Activated CD4-positive, alpha-beta T cell treated with anti-CD3 and anti-CD28 coated beads for 48 hours (primary cell): ENCODE measurements at places on chromosomes 2 and 18.

DNA sequence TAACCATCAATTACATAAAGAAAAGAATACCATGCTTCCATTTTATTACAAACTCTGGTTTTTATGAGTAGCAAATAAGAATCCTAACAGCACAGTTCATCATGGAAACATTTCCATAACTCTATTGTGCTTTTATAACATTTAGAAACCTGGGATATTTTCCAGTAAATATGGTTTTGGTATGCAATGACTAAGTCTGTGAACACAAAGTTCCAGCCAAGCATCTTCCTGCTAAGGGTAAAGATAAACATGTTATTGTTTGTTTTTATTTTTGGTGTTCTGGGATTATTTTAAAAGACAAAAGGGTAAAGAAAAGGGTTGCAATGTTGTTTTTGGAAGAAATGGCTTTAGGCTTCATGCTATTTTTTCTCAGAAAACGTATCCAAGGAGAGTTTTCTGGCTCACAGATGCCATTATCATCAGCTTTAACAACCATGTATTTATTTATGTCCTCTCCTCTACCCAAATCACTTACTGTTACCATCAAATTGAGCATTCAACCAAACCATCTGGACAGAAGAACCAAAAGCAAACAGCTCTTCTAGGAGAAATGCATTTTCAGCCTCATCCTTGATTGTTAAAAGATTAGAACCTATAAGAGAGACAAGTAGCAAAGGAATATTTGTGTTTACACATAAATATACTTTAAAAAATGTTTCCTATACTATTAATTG, 116.0 kb downstream of the PLA2R1 start:
- DNase-seq: no peak

DNA sequence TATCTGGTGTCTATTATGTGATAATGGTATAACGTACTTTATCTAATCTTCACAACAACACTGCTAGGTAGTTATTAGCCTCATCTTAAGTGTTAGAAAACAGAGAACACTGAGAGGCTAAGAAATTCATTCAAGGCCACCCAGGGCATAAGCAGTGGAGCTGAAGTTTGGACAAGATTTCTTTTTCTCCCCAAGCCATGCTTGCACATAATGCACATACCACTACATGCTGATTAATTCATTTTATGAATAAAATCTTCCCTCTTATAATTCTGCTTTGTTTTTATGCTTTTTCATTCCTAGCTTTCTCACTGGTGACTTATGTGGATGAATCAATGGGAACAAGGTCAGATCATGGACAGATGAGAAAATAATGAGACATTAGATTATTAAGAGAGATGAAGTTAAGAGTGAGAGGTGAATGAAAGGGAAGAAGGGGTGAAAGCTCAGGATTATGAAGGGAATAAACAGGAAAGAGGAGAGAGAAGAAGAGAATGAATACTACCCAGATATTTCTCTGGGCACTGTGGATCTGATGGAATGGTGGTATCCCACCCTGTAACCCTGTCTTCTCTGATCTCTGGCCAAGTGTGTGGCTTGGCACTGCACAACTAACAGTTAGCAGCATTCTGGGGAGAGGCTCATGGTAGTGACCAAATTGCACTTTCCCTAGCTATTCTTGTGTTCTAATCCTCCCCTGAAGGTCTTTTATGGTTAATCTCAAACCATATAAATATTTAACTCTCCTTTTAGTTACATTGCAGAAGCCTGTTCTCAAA, 17.7 kb upstream of the GALNT3 start:
- no peak for DNase-seq

DNA sequence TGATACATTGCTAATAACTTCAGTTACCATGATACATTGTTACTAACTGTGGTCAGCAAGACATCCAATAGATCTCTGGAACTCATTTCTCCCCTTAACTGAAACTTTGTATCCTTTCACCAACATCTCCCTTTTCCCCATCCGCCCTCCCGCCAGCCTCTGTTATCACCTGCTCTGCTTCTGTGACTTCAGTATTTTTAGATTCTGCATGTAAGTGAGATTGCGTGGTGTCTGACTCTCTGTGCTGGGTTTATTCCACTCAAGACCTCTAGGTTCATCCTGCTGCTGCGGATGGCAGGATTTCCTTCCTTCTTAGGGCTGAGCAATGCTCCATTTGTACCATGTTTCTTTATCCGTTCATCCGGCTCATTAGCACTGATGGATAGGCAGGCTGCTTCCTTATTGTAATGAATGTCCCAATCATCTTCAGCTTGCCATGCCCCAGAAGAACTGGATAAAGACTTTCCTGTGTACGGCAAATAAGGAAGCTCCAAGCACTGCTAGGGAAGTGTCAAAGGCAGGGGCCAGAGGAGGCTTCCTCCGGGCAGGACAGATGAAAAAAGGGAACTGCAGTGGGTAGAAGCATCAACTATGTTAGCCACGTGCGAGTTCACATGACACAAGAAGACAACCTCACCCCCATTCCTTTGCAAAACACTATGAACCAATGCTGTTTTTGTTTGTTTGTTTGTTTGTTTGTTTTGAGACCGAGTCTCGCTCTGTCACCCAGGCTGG, 113.4 kb downstream of the EIPR1 start:
- DNase-seq: no peak

- DNase-seq: no peak
Measured at GRCh38 chr2:65212619-65213018, 15.0 kb upstream of the ACTR2 start.

DNA sequence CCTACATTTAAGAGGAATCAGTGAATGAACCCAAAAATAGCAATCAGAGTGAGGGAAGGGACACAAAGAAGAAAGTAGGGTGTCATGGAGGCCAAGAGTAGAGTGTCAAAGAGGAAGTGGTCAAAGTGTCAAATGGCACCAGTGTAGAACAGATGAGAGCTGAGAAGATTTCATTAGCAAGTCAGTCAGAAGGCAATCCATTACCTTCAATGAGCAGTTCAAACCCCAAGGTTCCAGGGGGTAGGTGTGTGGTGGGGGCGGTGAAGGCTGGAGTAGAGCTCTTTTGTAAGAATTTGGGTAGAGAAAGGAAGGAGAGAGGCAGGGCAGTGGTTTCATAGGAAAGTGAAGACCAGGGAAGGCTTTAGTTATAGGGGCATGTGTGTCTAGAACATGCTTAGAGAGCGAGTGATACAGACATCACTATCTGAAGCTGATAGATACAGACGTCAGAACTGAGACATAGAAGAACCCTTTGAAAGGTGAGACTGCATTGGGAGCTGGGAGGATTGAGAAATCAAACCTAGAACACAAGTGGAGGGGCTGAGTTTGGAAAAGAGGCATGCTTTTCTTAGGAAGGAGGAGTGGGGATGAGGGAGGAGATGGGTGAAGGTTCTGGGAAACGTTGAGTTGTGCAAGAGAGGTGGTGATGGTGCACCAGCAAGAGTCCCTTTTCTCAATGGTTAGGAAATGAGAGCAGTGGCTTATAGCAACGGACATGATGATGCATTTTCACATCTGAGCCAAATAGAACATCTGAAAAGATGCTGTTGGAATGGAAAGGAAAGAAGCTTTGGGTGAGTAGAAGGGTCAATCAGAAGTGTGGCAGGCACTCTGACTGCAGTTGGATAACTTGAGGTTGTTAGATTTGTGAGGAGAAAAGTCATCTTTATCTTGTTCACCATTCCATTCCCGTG, 48.9 kb upstream of the IL1RL1 start:
- no peak for DNase-seq

DNA sequence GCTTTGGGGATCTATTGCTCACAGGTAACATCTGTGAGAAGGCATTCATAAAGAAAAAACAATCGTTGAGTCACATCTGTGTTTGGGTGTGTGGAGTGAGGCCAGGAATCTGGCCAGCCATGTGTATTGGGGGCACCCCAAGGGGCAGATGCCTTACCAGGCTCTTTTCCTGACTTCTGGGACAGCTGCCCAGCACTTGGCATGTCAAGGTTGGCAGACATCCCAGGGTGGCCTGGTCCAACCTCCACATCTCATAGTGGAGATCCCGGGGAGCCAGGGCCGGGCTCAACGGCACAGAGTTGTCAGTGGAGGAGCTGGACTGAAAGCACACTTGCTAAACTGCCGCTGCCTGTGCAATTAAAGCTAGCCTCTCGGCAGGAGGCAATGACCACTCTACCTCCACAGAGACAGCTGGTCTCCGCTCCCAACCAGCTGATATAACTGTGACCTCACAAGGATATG, 75.3 kb upstream of the MGAT4A start:
- DNase-seq: no peak

DNA sequence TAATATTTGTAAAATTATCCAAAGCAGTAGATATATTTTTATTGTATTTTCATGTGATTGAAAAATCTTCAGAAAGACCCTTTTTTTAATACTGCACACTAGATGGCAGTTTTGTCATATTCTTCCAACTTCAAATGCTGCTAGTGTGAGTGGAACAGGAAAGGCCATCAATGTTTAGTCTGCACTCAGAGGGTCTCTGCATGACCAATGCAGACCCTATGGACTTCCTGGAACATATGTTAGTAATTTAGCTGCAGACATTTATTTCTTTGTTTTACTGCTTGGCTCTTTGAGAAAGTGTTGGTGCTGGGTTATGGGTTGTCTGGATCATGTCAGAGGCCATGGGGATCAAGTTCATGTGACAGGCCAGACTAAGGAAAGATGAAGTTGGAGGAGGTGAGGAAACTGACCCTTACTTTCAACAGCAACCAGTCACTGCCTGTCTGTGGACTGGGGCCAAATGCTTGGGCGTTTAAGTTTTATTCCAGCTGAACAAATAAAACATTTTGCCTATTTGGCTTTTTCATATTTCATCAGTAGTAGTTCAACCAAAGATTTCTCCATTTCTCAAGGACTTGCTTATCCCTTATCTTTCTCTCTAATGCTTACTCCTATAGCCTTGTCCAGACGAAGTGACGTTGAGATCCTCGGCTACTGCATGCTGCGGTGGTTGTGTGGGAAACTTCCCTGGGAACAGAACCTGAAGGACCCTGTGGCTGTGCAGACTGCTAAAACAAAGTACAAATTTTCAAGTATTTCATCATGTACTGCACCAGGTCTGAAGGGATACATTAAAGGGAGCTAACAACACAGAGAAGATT, 84.8 kb downstream of the VRK2 start:
- DNase-seq: no peak

DNA sequence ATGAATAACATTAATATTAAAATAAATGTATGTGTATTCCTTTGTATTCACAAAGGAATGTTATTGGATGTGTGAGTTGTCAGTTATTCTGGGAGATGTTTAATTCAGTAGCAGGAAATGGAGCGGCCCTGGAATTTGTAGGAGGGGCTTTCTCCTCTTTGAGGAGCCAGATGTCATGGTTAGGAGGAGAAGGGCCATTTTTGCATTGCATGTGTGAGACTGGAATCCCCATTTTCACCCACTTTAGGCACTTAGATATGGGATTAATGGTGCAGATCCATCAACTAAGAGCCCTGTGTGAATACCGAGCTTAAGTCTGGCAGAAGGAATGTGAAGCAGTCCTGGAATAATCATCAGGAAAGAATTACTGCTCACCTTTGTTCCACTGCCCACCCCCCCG, 439.2 kb downstream of the PARD3B start:
- DNase-seq: no peak

- DNase-seq: no peak
Measured at GRCh38 chr18:56089612-56090258, 501.7 kb upstream of the TCF4 start.

GRCh38 chr18:75090336-75090735, 118.6 kb downstream of the PTGR3 start:
- no peak for DNase-seq

DNA sequence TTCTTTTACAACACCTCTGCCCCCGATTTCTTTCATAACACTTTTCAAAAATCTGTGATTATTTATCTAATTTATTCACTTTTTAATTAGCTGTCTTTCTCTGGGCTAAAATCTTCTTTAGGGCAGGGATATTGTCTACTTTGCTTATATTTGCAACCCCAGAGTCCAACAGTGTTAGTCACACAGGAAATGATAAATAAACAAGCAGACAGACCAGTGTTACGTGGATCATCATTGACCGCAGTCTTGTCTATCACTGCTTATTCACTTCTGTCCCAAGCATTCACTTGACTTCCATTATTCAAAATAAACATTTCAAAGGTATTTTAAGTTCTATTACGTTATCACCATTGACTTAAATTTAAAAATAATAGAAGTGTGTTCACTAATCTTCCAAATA, 237.6 kb upstream of the UBE2E3 start:
- DNase-seq: no peak

DNA sequence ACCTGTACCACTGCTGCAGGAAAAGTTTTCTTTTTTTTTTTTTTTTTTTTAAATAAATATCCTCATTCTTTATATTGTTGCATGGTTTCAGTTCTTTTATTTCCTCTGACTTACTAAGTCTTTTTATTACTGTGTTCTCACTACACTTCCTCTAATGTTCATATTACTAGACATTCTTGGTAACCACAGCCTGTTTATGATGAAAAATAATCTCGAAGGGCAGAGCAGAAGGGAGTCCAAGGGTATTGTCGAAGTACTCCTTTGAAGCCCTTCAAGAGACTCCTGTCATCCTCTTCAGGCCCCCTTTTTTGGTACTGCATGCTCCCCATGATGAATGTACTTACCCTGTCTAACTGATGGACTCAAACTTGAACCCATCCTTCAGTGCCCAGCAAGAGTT, 61.2 kb downstream of the RND3 start:
- no peak for DNase-seq

DNA sequence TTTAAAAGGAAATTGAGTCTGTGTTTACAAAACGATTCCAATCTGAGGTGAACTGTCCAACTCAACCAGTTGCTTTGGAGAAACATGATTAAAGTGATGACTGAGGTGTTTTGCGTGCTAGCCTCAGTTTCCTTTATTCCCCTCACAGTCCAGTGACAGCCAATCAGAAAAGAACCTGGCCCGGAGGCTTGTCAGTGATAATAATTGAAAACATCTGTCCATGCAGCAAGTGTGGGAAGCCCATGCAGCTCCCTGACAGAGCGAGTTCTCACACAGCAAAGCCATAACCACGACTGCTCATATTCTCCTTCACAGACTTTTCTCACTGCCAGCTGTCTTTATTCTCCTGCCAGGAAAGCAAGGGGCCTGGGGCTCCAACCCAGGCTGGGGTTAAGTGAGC, 613.4 kb downstream of the ARHGAP15 start:
- no peak for DNase-seq

GRCh38 chr18:44943311-44943881, 262.7 kb downstream of the SETBP1 start:
- DNase-seq: no peak

DNA sequence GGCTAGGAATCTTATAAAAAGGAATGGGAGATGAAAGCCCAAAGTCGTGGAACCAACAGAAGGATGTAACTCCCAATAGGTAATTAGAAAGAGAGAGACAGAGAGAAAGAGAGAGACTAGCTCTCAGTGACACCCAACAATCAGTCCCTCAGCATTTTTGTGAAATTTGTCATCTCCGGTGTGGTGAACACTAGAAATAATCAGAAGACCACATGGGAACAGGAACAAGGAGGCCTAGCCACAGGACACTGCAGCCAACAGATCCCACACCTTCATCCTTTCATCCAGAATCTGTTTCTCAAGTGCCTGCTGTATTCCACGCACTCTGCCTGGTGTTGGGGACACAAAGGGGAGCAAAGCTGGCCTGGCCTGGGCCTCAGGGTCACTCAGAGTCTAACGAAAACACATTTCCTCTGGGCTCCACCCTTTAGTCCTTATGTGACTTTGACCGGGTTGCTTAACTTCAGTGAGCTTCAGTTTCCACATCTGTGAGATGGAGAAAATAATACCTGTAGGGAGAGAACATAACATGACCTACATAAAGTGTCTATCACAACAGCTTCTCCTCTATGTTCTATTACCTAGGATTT, 53.1 kb downstream of the EHD3 start:
- no peak for DNase-seq
